Hematopoietic multipotent progenitor cell treated with erythropoietin and hydrocortisone succinate and interleukin-3 and kit ligand, for 8 days (in vitro differentiated cells): ENCODE measurements at places on chromosomes 11 and 22.
A peak's percentile ranks its signal among the peaks of the same experiment; 100 is the strongest.

GRCh38 chr11:62817129-62817528 lies 11.9 kb upstream of the NXF1 start:
- no peak for DNase-seq

DNA sequence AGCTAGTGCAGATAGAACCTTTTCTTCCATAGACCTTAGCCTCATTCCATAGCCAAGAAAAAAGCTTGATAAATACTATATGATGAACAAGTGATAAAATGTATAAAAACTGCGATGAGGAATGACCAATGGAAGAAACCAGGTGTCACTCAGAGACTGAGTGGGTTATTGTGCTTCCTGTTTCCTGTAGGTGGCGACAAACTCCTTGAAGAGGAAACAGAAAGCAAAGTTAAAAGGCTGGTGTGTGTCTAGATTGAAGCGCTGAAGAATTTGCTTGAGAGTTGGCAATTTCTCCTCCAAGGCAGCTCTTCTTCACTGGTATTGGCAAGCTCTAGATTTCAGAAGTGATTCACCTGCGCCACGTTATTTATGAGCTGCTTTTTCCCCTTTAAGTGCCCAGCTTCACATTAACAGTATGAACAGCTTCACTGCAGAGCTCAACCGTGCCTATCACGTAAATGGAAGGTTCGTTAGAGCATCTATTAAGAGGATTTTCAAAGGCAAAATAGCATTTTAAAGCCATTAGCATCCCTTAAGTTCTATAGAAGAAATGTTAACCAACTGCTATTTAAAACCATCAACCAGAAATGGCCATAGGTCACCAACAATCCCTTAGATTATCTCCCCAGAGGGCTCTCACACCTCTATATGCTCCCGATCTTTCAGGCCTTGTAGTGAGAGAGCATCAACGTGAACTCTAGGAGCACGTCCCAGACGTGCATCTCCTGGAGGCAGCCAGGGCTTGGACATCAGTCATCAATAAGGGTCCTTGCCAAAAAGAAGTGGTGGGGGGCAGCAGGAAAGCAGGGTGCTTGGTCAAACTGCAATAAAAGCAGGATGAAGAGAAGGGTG lies 179.4 kb downstream of the CADM1 start:
- peak; percentile 46 for DNase-seq

DNA sequence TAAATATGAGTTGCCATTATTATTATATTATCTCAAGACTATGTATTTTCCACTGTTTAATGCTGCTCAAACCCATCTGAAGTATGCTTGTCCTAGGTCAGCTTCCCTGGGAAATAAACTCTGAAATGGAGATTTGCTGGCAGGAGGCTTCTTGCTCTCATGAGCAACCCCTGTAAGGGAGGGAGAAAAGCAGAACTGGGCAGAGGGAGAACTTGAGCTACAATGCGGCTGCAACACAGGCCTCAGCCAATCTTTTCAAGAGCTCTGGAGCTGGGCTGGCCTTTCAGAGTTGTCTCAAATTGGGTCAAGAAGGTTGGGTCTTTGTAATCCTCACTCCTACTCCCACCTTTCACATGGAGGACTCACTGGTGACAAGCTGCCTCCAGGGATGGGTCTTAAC lies 412.6 kb downstream of the TENM4 start:
- no peak for DNase-seq

DNA sequence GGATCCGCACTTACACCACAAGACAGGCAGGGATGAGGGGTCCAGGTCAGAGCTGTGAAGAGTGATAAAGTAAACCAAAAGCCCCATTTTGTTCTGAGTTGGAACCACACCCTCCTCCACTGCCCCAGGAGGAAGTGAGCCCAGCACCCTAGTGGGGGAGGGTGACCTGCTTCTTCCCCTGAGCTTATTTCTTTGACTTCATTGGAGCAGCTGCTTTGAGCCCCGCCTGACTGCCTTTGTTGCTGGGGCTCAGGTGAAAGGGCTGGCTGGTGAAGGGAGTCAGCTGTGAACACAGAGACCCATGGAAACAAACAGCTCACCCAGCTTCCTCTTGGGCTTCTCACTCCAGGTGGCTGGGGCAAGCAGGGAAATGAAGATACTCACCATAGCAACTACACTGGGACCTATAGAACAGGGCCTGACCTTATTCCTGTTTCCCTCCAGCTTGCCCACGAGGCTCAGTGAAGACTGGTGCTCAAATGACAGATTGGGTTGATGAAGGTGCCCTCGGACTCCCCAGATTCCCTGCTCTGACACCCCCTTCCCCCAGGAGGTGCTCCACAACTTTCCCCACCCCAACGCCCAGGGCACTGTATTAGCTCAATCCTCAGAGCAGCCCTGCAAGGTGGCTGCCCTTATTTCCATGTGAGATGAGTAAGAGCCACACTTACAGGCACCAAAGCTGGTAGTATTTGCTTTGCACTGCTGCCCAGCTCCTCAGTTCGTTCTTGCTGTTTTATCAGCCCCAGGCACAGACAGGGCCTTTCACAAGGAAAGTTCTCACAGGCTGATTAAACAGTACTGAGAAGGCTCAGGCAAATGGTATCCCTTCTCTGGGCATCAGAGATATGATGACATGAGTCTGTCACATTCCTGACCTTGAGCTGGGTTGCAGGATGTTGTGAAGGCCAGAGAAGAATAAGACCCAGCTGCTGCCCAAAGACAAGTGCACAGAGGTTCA lies 2.4 kb downstream of the UCP2 start:
- peak; percentile 90 for DNase-seq

GRCh38 chr11:88484873-88485621 lies 147.5 kb upstream of the CTSC start:
- peak; percentile 56 for DNase-seq

GRCh38 chr22:19753996-19754700 lies 6.4 kb upstream of the TBX1 start:
- DNase-seq: no peak

DNA sequence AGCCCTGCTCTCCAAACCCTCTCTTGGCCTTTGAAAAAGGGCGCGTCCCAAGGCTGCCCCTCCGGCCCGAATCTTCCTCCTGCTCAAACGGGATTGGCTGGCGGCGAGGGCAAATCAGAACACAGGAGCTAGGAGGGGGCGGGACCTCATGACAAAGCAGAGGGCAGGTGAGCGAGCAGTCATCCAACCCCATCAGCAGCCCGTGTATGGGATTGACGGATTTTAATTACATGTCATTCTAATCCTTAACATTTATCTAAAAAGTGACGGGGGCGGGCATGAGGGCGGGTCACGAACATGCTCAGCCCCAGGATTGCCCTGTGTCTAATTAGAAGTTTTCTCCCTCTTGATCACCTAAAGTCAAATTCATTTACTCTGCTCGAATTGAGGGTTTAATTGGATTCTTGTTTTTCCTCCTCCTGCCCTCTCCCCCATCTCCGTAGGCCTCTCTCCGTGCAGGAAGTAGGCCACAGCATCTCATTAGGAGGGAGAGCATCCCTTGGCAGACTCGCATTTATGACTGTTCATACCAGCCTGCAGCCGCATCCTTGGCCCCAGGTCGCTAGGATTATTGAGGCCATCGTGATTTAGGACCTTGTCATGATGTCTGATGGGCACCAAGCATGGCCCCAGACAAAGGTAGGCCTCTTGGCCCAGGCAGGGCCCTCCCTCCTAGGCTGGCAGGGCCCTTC lies 147.1 kb downstream of the CHST1 start:
- no peak for DNase-seq

DNA sequence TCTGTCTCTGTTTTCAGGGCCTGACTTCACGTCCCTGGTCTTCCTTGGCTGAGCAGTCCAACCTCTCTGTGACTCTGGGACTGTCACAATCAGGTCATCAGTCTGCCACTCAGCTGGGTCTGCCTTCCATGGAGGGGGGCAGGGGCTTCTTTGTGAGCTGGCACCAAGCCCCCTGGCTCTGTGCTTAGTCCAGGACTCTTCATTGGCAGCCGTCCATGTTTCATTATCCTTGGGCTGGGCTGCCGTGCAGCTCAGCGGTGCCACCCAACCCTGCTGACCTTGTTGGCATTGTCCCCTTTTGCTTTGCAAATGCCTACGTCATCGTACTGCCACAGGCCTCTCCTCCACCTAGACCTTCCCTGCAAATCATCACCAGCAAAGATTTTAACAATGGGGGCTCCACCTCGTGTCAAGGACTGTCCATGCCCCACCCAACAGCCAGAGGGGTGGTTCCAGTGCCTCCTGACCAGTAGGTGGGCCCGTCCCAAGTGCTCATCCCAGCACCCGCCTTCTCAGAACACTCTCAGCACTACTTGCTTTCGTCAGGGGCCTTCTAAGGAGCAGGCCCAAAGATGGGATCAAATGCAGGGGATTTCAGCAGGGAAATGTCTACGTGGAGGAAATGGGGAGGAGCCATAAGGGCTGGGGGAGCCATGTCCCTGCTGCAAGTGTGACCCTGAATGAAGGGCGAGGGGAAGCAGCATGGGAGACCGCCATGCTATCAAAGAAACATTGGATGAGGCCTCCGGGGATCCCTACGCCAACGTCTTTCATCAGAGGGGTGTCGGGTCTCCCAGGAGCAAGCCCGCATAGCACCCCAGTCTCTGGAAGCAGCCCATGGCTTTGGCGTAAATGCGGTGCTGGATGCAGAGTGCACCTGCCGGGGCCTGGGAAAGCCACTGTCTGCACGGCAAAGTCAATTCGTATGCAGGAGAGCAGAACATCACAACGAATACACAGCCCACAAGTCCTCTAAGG lies 18.2 kb downstream of the KRTAP5-6 start:
- no peak for DNase-seq

DNA sequence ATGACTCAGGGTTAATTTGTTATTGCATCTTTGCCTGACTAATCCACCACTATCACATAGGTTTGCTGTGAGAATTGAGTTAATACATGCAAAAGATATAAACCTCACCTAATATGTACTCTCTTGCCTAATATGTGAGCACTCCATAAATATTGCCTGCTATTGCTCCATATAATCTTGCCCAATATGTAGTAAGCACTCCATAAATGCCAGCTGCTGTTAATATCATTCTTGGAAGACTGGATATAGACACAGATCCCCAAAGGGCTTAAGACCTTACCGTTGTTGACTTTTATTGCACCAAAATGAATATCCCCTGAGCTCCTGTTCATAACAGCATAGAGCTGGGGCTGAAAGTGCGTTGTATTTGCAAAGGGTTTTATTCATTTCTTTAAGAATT lies 27.0 kb upstream of the LRRC55 start:
- DNase-seq: no peak

DNA sequence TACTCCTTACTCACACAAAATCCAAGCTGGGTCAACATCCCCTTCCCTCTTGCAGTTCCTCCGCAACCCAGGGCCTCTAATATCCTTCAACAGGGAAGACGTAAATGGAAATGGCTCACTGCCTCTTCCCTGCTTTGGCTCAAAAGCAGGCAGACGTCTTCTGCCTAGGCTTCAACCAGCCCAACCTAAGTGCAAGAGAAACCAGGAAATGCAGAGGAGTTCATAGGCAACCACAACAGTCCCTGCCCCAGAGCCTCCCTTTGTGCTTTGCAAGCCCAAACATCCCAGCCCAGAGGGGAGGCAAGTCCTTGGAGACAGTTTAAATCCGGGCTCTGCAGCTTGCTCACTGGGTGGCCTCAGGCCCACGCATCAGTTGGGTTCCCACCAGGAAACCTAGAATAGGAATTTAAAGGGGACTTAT lies 33.3 kb downstream of the CD6 start:
- DNase-seq: no peak

GRCh38 chr11:116492600-116492999 lies 280.2 kb downstream of the BUD13 start:
- no peak for DNase-seq

- no peak for DNase-seq
These were observed 470.2 kb upstream of the API5 start for GRCh38 chr11:42841556-42841955.

GRCh38 chr22:49528420-49528720 lies 299.3 kb downstream of the BRD1 start:
- DNase-seq: no peak

DNA sequence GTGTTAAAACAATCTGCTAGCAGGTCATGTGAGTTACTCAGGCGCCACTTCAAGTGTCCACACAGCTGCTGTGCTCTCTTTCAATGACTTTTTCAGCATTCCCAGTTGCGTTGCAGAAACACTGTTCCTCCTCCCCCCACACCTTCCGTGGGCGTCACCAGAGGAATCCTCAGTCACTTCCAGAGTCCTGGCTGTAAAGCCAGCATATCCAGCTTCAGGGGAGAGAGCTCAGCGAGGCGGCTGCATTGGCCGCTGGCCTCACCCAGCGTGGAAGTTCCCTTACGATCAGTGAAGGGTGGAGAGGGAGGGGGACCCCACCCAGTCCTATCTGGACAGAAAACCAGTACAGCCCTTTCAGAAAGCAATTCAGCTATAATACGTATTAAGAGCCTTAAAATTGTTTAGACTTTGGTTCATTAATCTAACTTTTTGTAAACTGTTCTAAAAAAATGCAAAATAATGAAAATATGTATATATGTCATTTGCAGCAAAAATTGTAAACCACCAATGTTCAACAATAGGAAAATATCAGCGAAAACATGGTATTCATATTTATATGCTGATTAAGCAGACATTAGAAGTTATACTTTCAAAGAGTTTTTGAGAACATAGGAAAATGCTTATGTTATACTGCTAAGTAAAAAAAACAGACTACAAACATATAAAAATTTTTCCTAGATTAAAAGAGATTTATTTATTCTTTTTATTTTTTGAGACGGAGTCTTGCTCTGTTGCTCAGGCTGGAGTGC lies 2.8 kb upstream of the ANO9 start:
- peak; percentile 64 for DNase-seq

GRCh38 chr11:59423835-59424234 lies 2.4 kb downstream of the OR5A2 start:
- no peak for DNase-seq

GRCh38 chr11:81444297-81444696 lies 1289.4 kb downstream of the FAM181B start:
- no peak for DNase-seq

GRCh38 chr11:61468002-61468401 lies 38.1 kb downstream of the SDHAF2 start:
- no peak for DNase-seq
